Stimulated activated CD8-positive, alpha-beta memory T cell treated with anti-CD3 and anti-CD28 coated beads, Interleukin-7, amount 100 ng/mL, for 1 hour (primary cell): ENCODE measurements at places on chromosomes 2 and 18.

- no peak for DNase-seq
These were observed 8.3 kb upstream of the TMEM247 start for GRCh38 chr2:46471019-46471583.

- DNase-seq = no peak
These were observed 24.2 kb downstream of the TET3 start for GRCh38 chr2:74008761-74009395.

DNA sequence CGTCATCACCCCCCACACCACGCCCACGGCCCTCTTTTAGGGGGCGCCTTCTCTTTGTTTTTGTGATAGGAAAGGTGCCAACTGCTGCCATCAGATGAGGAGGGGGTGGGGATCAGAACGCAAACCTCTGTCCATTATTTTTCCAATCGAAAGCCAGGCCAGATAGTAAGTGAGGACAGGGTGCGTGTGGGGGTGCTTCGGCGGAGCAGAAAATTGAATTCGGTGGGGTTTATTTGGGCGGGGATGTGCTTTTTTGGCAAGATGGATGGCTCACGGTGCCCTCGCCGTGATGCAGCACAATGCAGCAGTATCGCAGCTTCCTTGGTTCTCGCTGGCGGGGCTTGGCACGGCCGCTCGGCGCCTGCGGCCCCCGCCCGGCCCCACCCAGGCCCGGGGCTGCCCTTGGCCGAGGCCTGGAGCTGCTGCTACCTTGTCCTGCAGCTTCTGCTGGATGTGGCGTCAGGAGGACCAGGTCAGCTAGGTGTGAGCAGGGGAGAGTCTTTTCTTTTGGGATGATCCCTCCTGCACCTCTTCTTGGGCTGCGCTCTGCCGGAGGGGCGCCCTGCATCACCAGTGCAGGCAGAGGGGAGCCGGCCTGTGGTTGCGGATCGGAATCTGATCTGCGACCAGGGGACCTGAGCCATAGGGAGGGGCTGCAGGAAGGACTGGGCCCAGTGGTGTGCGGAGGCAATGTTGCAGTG is 1.3 kb downstream of the SPTBN1 start:
- DNase-seq = no peak

- no peak for DNase-seq
These were observed 19.2 kb upstream of the TMEM177 start for GRCh38 chr2:119659601-119660342.

- no peak for DNase-seq
These were observed 24.8 kb upstream of the TFCP2L1 start for GRCh38 chr2:121309801-121310200.

DNA sequence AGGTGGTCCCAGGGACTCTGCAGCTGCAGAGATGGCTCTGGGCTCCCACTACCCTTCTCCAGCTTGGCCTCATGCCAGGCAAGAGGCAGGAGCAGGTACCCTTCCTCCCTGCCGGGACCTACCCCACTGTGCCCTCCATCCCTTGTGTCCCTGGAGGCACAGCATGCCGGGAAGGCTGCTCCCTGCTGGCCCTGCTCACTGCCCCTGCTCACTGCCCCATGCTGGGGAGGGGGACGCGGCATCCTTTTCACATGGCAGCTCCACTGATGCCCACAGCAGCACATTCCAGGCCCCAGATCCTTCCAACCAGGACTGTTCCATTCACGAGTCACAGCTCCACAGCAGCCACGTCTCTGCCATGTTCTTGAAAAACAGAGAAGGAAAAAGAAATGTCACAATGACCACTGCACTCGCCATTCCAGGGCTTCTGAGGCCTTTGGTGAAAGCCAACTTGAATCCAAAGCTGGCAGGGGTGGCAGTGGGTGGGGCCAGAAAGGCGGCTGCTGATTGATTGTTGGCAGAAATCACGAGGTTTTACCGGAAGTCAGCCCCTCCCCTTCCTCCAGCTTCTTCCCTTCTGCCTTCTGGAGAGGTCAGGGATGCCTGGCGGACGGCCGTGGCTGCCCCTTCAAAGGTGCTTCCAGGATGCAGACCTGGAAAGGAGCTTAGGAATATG is 268.0 kb downstream of the CYP26B1 start:
- no peak for DNase-seq

DNA sequence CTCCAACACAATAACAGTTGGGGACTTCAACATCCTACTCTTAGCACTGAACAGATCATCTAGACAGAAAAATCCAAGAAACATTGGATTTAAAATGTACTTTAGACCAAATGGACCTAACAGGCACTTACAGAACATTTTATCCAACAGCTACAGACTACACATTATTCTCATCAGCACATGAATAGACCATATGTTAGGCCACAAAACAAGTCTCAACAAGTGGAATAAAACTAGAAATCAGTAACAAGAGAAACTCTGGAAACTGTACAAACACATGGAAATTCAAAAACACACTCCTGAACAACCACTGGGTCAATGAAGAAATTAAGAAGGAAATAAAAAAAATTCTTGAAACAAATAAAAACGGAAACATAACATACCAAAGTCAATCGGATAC is 117.5 kb downstream of the ACVR1 start:
- DNase-seq = no peak

- DNase-seq = no peak
These were observed 100.7 kb downstream of the RAPGEF4 start for GRCh38 chr2:172836347-172836821.

- no peak for DNase-seq
These were observed 67.6 kb upstream of the MCFD2 start for GRCh38 chr2:46983065-46983801.

DNA sequence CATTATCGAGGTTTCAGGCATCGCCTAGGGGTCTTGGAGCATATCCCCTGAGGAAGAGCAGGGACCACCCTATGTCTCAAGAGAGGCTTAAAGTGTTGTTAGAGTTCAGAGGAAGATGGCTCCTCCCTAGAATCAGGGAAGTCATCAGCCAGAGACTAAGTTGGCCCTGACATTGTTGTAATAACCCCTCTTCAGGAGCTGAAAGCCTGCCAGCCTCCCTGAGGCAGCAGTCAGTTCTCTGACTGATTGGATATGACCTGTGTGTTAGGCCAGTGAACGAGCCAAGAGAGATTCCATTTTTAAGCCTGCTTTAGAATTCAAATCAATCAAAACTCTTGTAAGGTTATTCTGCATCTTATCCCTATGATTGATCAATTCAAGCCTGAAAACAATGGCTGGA is 34.9 kb downstream of the ARHGAP28 start:
- no peak for DNase-seq

DNA sequence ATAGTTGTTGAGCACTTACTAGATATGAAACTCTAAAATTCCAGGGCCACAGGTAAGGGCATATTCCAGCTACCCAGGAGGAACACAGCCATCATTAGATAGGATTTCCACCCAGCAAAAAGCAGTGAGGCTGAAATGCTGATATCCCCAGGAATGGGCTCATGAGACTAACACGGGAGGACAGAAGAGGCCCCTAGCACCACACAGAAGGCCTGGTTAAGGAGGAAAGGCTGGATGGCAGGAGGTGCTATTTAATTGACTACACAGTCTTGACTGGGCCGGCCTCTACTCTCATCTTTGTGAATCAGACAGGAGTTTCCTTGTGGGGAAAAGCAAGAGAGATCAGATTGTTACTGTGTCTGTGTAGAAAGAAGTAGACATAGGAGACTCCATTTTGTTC is 61.7 kb downstream of the MRPL35 start:
- DNase-seq = no peak

DNA sequence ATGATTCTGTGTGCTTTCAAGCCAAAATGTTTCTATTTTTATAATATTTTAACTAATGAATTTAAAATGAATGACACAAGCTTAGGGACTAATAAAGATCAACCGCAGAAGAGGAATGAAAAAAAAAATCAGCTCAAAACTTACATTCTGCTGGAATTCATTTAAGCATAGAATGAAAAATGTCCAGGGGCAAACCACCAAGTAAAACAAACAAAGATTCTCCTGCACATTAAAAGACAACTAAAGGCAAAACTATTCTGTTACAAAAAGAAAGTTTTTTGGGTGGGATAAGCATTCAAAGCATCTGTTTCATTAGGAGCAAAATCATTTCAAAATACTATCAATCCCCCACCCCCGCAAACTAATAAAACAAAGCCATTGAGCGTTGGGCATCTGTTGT is 99.3 kb upstream of the SOX11 start:
- no peak for DNase-seq

DNA sequence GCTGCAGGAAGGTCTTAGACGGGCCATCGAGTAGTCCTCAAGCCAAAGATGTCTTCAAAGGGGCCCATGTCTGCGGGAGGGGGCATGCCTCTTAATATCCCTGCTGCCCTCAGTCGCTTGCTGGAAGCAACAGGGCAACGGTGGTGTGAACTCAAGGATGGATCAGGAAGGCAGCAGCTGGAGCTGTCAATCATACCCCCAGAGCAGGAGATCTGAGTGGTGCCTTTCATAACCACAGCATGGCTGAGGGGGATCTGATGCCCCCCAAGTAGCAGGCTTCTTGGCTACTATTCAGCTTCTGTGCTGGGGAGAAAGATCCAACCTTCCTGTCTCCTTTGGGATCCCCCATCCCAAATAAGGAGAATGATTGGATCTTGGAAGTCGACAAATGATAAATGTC is 46.4 kb downstream of the INSIG2 start:
- DNase-seq = no peak

- no peak for DNase-seq
These were observed 203.2 kb upstream of the ACVR2A start for GRCh38 chr2:147641651-147642050.

DNA sequence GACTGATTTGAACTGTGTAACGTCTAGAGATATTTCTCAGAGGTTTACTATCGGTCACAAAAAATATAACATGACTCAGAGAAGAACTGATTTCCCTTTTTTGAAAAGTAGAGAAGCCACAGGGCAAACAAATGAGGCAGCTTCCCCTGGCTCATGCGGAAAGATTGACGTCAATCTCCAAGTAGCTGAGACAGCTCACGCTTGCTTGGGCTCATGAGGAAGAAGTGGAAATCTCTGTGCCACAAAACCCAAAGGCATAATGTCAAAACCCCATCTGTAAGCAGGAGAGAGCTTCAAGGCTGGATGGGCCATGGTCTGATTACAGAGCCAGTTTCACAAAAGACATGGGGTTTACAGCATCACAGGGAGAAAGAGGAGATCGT is 188.1 kb downstream of the ARL4C start:
- DNase-seq = peak; percentile 34

- no peak for DNase-seq
These were observed 203.4 kb downstream of the NEDD4L start for GRCh38 chr18:58247363-58247834.

DNA sequence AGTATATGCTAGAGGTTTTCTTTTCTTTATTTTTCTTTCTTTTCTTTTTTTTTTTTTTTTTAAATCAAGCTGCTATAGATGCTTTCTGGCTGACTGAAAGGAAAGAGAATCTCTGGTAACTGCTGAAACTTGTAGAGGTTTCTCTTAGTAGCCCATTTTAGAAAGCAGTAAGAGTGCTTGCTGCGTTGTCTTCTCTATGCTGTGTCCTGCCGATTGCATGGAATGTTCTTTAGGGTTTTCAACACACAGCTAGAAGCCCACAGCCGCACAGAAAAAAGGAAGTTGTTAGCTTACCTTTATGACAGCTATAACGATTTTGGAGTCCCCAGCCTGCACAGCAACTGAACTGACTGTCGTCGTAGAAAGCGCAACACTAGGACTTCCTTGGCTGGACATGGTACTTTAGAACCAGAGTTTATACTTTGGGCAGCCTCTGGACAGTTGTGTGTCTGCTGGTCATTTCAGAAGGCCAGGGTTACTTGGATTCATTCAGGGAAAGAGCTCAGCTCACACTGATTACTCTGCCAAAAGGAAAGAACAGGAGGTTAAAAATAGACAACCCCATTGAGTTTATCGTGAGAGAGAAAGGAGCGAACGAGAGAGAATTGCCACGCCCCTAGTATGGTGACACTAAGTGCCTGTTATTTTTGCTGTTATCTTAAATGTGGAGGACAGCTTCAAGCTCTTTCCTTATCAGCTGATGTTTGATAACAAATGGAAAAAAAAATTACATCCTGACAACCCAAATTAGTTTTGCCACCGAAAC is at the start of gene CCDC141:
Gene CCDC141 (minus strand): TSS at position 592 of the 766 bp plus-strand sequence. CDS start 196 bp downstream, at position 396.
- no peak for DNase-seq

- no peak for DNase-seq
These were observed 158.7 kb downstream of the CLIP4 start for GRCh38 chr2:29273685-29274611.

DNA sequence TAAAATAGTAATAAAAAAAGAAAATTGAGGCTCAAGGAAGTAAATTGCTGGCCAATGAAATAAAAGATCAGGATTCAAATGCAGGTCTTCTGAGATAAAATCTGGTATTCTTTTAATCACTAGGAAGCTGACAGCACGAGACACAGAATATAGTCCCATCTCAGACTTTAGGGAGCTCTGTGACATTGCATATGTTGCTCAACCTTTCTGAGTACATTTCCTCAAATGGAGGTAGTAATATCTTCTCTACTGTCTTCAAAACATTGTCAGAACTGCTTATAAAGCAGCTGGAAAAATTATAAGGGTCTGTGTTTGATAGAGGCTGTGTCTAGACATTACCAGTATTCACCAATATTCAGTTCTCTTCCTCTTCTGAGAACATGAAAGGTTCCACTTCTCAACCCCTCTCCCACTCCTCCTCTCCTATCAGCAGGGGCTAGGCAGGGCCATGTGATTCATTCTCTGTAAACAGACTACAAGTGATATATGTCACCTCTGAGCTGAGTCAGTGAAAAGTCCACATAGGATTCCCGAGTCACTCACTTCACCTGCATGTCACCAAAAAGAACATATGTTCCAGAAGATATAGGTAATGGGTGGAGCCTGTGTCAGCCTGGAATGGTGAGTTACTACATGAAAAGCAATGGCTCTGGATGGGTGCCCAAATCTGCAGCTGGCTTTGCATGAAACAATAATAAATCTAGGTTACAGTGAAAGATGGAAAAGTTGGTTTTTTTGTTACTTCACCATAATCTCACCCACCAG is 7.1 kb downstream of the KCNE4 start:
- DNase-seq = no peak

DNA sequence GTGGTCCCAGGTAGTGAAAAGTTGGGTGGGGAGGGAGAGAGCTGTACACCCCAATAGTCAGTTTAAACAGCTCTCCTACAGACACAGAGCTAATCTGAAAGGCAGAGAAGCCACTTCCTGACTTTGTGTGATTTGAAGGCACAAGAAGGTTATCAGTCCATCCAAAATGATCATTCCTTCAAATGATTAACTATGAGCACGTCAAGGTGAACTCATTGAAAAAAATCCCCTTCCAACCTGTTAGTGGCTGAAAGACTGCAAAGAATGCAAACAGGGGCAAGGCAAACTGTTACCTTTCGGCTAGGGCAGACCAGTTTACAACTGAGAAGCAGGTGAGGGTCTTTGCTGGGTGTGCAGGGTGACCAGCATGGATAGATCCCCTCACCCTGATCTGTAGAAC is 22.8 kb upstream of the APCDD1 start:
- DNase-seq = no peak

DNA sequence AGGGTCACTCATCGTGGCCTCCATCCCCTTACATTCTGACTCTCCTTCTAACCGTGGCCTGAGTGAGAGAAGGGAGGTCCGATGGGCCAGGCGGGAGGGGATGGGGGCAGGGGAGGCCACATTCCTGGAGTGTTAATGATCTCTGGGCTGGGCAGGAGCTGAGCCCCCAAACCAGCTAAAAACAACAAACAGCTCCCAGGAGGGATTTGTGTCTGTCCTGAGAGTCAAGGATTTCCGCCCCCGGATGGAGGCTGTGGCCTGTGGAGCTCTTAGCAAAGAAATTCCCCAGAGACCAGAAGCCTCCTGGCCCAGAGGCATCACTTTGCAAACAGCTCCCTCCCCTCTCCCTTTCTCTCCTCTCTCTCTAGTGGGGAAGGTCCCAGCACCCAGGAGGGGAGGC is 23.5 kb downstream of the EMX1 start:
- no peak for DNase-seq

- DNase-seq = no peak
These were observed 219.5 kb upstream of the NRP2 start for GRCh38 chr2:205462681-205463345.
